ENCODE measurements at places on chromosomes 7 and 10. TPM values are rescaled to one million over a fixed set of nuclear protein-coding genes. Genes with fewer than 3 reads are reported as not detected.

DNA sequence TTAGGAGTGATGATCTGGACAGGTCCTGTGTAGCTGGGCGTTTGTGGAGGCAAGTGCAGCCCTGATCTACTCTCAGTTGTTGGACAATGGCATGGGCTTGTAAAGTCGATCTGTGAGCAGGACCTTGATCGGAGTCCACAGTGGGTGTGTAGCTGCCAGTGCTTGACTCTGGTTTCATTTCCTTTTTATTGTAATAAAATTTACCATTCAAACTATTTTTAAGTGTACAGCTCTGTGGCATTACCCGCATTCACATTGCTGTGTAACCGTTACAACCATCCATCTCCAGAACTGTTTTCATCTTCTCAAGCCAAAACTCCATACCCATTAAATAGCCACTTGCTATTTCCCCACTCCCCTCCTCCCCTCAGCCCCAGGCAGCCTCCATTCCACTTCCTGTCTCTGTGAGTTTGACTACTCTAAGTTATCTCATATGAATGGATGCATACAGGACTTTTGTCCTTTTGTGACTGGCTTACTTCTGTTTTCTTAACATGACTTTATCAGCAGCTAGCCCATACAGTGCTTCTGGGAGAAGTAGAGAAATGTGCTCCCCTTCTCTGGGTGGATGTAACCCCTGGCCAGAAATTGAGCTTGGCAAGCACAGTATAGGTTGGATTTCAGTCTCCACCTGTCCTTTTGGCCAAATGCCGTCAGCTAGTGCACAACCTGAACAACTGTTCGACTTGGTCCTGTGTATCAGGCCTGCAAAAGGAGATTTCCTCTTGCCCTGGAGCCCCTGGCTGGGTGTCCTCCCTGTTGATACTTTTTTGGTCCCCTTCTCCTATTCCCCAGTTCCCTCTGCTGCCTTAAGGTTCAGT, 180.0 kb downstream of the LRMDA start:
- no peak for DNase-seq

DNA sequence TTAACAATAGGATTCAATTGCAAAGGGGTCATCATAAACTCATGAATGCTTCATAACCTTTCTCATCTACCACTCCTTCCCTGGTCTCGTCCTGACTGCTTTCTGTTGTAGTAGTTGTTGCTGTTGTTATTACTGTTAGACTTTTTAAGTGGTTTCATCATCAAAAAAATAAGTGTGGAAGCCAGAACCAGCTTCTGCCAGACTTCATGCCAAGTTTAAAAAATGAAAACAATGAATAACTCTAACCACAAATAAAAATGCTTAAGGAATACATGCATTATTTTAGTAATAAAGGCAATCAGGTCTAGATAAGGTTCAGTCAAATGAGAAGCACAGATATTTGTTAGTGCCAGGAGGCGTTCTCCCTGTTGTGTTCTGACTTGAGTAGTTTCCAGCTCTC, 85.4 kb downstream of the PCLO start:
- DNase-seq: no peak

DNA sequence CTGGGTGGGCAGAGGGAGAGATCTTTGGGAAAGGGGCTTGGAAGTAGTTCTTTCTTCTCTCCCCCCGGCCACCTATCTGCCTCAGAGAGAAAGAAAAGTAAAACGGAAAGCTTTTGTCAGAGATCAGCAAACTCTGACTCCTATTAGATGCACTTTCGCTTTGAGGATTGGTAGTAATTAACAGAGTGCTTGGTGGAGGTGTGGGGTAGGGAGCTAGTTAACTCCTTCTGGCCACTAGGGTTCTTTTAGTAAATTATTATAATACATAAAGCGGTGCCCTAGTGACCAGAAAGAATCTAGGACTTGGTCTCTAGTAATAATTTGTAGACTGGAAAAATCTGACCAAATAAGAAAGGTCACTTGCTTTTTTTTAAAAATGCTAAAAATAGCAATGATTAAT, 54.6 kb downstream of the CPVL start:
- DNase-seq: no peak

DNA sequence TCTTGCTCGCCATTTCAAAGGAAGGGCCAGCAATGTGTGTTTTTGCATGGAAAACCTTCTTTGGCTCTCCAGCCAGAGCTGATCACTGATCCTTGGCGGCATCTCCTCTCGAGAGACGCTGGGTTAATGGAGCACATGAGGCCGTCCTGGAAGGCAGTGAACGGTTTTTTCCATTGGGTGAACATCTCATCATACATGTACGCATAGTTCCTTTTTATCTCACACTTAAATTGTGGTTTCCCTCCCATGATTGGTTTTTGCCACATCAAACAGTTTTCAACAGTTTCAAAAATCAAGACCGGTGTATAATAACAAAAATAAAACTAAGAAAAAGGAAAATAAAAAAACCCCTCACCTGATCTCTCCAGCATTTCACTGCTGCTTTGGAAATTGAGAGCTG, 276.4 kb downstream of the TCF7L2 start:
- peak; percentile 19 for DNase-seq

DNA sequence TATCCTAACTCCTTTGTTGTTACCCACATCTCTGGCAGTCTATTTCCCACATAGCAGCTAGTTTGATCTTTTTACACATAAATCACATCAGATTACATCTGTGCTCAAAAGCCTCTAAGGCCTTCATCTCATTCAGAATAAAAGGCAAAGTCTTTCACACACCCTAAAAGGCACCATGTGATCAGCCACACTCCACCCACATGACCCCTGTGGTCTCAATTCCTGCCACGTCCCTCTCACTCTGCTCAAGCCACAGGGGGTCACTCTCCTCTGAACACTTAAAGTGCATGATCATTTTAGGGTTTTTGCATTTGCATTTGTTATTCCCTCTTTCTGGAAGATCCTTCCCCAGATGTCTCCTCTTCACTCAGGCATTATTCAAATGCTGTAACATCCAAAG, 30.8 kb downstream of the ELAPOR2 start:
- peak; percentile 47 for DNase-seq

DNA sequence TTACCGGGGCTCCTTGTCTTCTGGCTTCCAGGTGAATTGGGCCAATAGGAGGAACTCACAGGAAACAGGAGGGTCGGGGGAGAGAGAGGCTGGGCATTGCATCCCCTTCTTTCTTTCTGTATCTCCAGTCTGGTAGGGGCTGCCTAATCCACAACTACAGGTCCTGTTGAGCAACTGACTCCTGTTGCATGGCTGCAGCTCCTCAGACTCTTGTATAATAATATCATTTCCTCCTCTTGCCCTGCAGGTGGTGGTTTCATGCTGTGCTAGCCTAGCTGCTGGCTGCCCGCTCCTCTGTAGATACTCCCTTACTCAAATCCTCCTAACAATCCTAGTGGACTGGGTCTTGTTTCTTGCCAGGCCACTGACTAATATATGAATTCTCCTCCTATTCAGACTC, 276.5 kb upstream of the SMIM30 start:
- DNase-seq: peak; percentile 90

- DNase-seq: no peak
These were observed 87.3 kb upstream of the TES start for GRCh38 chr7:116122972-116123595.

GRCh38 chr10:43226441-43226840, 40.4 kb downstream of the RASGEF1A start:
- peak; percentile 24 for DNase-seq

GRCh38 chr7:7829667-7830066, 111.3 kb upstream of the RPA3 start:
- no peak for DNase-seq

STEAP4 gene
- total RNA-seq: not detected

CUZD1 gene
- total RNA-seq: not detected

NOS3 gene
- total RNA-seq: 2.5 TPM

ANKRD61 gene
- total RNA-seq: not detected

ZNF37A gene
- total RNA-seq: 11.0 TPM
